ENCODE measurements at places on chromosomes 2 and 18.

DNA sequence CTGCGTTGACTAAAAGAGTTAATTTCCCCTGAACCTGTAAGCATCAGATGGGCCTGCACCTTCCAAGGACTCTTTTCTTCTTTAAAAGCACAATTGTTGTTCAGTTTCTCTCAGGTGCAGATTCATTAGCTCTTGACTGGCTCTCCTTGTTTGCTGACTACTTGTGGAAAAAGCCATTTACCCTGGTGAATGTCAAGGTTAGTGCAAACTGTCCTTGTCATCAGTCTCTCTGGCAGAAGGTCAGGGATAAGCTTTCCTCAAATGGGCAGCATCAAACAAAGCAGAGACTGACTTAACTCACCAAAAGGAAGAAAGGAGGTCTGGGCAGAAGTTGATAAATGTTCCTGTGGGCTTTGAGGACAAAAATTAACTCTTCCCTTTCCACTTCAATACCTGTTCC is 922.7 kb downstream of the BCL11A start:
- no peak for DNase-seq

GRCh38 chr2:168814939-168815907 is 12.8 kb downstream of the NOSTRIN start:
- no peak for DNase-seq

GRCh38 chr18:10563886-10564285 is 38.1 kb downstream of the NAPG start:
- peak; percentile 17 for DNase-seq

GRCh38 chr2:183215917-183216316 is 91.7 kb downstream of the NUP35 start:
- no peak for DNase-seq

DNA sequence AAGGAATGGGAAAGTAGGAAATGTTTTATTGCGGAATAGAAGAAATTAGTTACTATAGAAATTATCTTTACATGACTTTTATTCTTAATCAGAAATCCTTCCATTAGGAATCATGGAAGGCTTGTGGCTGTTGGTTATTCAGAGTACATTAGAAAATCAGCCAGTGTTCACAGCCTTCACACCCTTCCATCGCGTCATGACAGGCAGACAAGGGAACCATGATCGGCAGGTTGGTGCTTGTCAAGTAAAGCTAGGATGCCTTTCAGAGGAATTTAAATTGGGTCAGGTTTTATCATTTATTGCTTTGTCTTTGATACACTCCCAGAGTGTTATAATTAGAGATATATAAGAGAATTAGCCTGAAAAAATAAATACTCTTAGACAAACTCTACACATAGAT is 400.6 kb downstream of the THSD7B start:
- no peak for DNase-seq

DNA sequence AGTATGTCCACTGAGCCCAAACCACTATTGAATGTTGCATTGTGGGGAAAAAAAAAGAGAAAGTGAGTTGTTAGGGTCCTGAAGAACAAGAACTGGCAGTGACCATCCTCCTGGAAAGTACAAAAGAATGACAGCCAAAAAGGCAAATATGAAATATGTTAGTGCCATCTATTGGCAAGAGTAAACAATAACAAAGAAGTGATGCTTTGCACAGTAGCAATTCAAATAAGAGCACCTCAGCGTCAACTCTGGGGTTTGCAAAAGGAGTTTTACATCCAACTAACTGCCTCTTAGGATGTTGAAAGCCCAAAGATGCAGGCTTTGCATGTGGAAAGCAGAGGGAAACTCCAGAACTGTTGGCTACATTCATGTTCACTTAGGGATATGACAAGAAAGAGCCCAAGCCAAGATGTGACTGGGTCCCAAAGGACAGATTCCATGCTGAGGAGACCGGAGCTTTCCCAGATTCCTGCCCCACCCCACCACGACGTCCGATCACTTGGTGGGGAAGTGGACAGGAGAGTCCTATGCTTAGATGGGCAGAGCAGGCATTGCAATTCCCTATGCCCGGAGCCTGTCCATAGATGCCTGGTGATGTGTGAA is 15.6 kb downstream of the TRABD2A start:
- peak; percentile 81 for DNase-seq

- DNase-seq: no peak
Observed at GRCh38 chr2:239195318-239195871, 205.4 kb downstream of the HDAC4 start.

DNA sequence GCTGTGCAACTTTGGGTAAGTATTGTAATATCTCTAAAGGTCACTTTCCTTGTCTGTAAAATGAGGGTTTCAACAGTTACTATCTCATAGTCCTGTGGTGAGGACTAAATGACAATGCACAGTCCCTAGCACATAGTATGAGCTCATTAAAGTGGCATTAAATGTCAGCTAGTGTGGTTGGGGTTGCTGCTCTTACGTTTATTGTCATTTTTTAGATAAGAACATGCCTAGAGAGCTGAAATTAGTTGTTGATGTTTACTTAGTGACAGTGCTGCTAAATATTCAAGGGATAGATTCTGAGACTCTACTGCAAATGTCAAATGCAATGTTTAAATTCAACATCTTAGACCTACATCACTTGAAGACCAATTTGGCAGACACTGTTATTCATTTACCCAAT is 356.1 kb upstream of the ETAA1 start:
- no peak for DNase-seq

DNA sequence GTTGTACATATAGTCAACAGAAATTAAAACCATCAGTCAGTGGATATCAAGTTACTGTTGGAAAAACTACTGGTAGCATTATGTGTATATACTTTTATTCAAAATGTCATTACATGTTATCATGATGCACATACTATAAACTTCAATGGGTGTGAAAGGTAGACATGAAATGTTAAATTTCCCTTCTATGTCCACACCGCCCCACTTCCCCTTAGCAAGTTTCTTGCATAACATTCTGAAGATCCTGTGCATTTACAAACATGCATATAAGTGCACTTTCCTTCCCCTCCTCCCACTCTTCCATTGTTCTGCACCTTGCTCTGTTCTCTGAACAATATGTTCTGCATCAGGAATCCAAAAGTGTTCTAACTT is 16.6 kb upstream of the HK2 start:
- no peak for DNase-seq

- DNase-seq: no peak
Observed at GRCh38 chr18:7084080-7085065, 33.2 kb downstream of the LAMA1 start.

GRCh38 chr2:150339282-150339681 is 148.2 kb downstream of the RND3 start:
- no peak for DNase-seq

- no peak for DNase-seq
Observed at GRCh38 chr2:104125096-104125495, 728.8 kb upstream of the POU3F3 start.
